Stimulated activated CD4-positive, alpha-beta T cell treated with anti-CD3 and anti-CD28 coated beads, TNF-alpha, amount 100 ng/mL, for 48 hours (primary cell): ENCODE measurements at places on chromosomes 5 and 9.

DNA sequence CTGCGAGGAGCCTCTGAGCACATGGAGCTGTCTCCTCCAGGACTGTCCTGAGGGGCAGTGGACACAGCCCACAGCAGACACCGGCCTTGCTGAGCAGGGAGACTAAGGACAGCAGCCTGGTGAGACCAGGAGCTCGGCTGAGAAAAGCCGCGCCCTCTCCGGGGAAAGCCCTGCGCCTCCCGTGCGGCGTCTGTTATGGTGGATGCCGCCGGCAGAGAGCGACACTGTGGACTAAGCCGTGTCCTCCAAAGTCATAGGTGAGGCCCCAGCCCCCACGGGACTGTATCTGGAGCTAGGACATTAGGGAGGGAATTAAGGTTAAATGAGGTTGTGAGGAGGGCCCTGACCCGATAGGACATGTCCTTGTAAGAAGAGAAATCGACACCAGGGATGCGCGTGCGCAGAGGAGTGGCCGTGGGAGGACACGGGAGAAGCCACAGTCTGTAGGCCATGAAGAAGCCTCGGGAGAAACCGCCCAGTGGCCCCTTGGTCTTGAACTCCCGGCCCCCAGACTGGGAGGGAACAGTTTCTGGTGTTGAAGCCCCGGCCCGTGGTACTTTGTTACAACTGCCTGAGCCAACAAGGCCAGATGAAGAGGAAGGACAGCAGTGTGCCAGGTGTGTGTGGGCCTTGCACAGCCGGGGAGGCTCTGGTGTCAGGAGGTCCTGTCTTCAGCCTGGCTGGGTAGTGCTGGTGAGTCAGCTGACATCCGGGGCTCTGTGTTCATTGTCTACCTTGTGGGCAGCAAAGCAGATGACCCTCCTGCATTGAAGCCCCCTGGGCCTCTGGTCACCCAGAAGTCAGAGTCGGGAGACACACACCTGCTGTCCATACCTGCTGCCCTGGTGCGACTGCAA is 22.1 kb downstream of the MRPL36 start:
- DNase-seq: no peak

DNA sequence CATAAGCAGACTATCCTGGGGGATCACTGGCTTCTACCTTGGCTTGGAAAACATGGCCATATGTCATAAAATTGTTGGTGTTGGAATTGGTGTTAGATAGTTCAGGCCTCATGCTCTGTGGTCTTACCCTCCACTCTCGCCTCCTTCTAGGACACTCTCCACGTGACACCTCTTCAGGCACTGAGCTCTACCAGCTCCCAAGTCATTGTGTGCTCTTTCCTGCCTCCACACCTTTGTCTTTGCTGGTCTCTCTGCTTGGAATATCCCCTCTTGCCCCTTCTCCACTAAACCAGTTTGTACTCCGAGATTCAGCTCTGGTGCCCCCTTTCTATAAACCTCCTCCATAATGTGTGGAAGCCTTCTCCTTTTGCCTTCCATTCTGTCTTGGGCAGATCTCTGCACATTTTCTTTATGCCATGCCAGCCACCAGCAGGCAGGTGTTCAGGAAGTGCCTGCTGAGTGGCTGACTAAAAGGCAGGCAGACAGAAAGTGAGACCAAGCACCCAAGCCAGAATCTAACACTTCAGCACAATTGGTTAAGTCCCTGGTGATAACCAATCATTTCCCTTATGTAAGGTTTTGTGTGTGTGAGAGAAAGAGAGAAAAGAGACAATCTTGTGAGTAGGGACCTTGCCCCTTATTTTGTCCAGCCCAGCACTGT is 37.7 kb downstream of the SAR1B start:
- DNase-seq: no peak

DNA sequence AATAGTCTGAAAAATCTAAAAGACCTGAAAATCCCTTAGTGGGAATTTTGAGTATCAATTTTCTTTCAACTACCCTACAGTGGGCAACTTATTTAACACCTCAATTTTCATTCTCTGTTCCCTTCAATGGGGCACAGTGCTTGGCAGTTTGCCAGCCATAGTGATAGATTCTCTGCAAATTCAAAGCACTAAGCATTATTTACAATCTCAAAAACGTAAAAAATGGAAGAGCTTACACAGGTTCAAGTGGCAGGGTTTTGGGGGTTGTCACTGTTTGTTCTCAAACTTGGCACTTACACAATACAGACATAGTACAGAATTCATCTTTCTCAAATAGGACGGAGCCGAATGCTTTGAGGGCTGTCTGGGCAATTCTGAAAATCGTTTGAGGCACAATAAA is 515.0 kb downstream of the EFNA5 start:
- DNase-seq: no peak

- DNase-seq: no peak
Observed at GRCh38 chr5:122436615-122437014, 124.6 kb downstream of the SNCAIP start.

DNA sequence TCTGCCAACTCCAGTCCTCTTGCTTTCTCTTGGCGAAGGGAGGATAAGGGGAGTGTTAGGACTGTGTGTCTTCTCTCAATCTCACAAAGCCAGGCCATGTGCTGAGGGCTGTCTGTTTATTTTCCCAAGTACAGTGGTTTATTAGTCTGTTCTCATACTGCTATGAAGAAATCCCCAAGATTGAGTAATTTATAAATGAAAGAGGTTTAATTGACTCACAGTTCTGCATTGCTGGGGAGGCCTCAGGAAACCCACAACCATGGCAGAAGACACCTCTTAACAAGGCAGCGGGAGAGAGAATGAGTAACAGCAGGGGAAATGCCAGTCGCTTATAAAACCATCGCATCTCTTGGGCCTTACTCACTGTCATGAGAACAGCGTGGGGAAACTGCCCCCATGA is 36.2 kb upstream of the CKS2 start:
- no peak for DNase-seq

DNA sequence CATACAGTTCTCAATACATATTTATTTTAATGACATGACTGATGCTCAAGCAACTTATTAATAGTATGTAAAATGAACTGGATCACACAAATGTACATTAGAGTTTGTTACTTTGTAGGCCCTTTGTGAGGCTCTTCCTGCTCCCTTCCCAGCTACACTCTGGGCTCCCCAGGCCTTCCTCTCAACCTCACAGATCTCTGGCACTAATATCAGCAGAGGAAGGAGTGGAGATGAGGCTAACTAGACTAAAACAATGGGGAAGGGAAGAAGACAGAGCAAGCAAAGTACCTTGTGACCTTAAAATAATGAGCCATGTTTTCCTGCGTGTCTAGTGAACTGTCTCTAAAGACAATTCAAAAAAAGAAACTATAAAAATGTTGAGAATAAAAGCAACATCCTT is 30.3 kb upstream of the TEK start:
- no peak for DNase-seq

- no peak for DNase-seq
Observed at GRCh38 chr9:30925126-30925525, 1459.3 kb upstream of the ACO1 start.

DNA sequence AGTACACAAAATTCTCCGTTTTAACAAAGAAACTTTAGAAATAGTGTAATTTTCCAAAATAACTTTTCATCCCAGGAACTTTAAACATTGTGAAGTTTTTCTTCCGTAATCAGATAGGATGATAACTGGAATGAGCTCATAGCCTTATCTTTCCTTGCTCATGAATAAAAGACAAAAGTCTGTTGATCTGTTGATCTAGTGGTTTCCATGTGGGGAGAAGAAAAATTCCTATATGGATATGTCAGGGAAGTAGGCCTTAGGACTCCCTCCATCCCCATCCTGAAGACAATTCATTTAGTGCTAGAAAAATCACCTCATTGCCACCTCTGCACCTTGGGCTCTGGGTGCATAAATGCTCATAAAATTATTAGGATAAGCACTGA is 266.6 kb downstream of the SMARCA2 start:
- no peak for DNase-seq

DNA sequence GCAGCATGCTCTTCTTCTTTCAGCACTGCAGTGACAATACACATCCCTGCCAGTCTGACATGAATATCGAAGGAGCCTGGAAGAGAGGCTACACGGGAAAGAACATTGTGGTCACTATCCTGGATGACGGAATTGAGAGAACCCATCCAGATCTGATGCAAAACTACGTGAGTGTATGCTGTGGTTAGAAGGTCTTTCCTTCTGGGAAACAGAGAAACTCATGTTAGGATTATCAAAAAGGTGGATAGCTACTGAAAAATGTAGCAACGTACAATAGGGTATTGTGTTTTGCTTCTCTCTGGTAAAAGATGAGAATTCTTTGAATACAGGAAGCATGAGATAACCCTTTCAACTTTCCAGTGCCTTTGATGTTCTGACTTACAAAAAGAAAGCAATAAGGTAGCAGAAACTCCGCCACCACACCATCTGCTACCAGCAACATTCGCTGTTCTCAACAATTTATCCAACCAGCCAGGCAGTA is 133.3 kb downstream of the PCSK5 start:
- DNase-seq: no peak
